ENCODE measurements at places on chromosomes 11 and 22. TPM values are rescaled to one million over a fixed set of nuclear protein-coding genes. Genes with fewer than 3 reads are reported as not detected.

The OR2AT4 gene
- not detected for total RNA-seq

The ZMAT5 gene
- total RNA-seq: 10.3 TPM

The TBC1D10A gene
- total RNA-seq: 9.3 TPM

The COPB1 gene
- total RNA-seq: 107 TPM

The IGLL5 gene
- total RNA-seq: not detected

The SLC17A6 gene
- 6.1 TPM for total RNA-seq

Data from temporal lobe (tissue), 4 donors.